ENCODE measurements at places on chromosomes 6 and 20. TPM values are rescaled to one million over a fixed set of nuclear protein-coding genes. Genes with fewer than 3 reads are reported as not detected.

GRCh38 chr6:52872031-52872430 lies 31.4 kb upstream of the GSTA5 start:
- no peaks in the 10 kb centered on the region for H3K27me3 ChIP-seq
- no peaks in the 10 kb centered on the region for H3K36me3 ChIP-seq
- DNase-seq: no peak
- no peak overlapping the region for H3K4me3 ChIP-seq
- H3K4me1 ChIP-seq: peaks cover 4% of the 10 kb centered on the region

The CDH22 gene
- total RNA-seq: not detected

- H3K27ac ChIP-seq: no peak overlapping the region
- H3K4me1 ChIP-seq: no peaks in the 10 kb centered on the region
- no peak overlapping the region for H3K4me3 ChIP-seq
- no peaks in the 10 kb centered on the region for H3K36me3 ChIP-seq
- DNase-seq: no peak
Observed at GRCh38 chr20:25338112-25339023, 52.3 kb downstream of the ABHD12 start.

- H3K4me3 ChIP-seq: no peak overlapping the region
- no peaks in the 10 kb centered on the region for H3K27me3 ChIP-seq
- H3K36me3 ChIP-seq: no peaks in the 10 kb centered on the region
- H3K4me1 ChIP-seq: peaks cover 3% of the 10 kb centered on the region
- H3K27ac ChIP-seq: no peak overlapping the region
Observed at GRCh38 chr6:32391505-32391904, 15.5 kb downstream of the BTNL2 start.

DNA sequence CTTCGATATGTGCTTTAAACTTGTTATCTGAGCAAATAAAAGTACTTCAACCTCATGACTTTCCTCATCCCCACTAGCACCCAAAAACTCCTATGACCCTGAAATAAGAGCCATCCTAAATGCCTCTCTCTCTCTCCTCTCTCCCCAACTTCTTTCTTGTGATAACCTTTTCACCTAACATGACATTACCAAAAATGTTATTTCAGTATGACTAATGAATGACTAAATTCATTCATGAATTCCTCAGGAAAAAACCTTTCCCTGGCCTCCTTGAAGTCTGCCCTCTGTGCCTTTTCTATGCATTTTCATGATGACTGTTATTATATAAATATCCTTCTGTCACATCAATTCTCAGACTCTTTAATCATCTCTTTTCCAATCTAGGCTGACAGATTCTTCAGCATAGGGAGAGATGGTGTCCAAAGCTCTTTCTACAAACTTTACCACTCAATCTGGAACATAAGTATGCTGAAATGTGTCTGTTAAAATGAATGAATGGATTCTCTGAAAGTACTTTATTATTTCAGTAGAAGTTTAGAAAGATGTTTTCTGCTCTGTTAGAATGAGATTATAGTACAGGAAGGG lies 114.3 kb upstream of the GGTLC1 start:
- H3K4me1 ChIP-seq: no peaks in the 10 kb centered on the region
- no peak overlapping the region for H3K27ac ChIP-seq
- H3K27me3 ChIP-seq: no peaks in the 10 kb centered on the region
- H3K36me3 ChIP-seq: no peaks in the 10 kb centered on the region
- no peak overlapping the region for H3K4me3 ChIP-seq
- DNase-seq: no peak

The ANKEF1 gene
- 3.9 TPM for total RNA-seq

GRCh38 chr6:127015858-127016257 lies 102.6 kb upstream of the RSPO3 start:
- no peaks in the 10 kb centered on the region for H3K36me3 ChIP-seq
- H3K4me1 ChIP-seq: no peaks in the 10 kb centered on the region
- H3K27me3 ChIP-seq: no peaks in the 10 kb centered on the region
- H3K27ac ChIP-seq: no peak overlapping the region
- H3K4me3 ChIP-seq: no peak overlapping the region
- no peak for DNase-seq
